Umbilical cord (tissue), 2 donors: ENCODE measurements at places on chromosomes 5 and 9. TPM values are rescaled to one million over a fixed set of nuclear protein-coding genes. Genes with fewer than 3 reads are reported as not detected.

DNA sequence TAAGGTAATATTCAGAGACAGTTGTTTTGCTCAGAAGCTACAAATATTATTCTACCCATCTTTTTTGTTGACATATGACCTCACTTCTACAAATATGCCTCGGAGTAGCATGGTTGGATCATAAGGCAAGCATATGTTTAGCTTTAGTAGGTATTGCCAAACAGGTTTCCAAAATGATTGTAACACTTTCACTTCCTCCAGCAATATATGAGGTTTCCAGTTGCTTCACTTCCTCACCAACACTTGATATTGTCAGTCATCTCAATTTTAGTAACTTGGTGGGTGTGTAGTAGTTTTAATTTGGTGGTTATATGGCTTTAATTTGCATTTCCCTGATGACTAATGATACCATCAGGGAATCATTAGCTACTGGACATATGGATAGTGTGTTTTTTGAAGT is 46.7 kb downstream of the TNFSF8 start:
- no peak for DNase-seq

- DNase-seq, result peak; percentile 69
Measured at GRCh38 chr5:132385326-132386105, 16.0 kb downstream of the SLC22A5 start.

The F12 gene
- not detected for total RNA-seq

The DMRT3 gene
- 1.2 TPM for total RNA-seq

The TNFSF8 gene
- total RNA-seq, result 5.3 TPM
